ENCODE measurements at places on chromosomes 16 and 17.

DNA sequence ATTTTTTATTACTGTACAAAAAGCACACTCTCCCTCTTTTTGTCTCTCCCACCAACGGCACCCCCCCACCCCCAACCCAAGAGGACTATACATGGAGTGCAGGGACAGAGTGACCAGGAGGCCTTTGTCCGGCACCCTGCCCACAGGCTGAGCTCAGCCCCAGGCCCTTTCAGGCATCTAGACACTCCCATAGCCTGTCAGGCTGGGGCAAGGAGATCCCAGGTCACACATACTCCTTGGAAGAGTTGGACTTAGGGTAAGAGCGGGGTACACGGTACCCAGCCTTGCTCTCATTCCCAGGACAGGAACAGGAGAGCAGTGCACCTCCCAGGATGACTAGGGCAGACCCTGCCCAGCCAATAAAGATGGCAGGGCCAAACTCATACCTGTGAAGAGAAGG, 2.1 kb downstream of the CLDN7 start:
- no peak for DNase-seq

DNA sequence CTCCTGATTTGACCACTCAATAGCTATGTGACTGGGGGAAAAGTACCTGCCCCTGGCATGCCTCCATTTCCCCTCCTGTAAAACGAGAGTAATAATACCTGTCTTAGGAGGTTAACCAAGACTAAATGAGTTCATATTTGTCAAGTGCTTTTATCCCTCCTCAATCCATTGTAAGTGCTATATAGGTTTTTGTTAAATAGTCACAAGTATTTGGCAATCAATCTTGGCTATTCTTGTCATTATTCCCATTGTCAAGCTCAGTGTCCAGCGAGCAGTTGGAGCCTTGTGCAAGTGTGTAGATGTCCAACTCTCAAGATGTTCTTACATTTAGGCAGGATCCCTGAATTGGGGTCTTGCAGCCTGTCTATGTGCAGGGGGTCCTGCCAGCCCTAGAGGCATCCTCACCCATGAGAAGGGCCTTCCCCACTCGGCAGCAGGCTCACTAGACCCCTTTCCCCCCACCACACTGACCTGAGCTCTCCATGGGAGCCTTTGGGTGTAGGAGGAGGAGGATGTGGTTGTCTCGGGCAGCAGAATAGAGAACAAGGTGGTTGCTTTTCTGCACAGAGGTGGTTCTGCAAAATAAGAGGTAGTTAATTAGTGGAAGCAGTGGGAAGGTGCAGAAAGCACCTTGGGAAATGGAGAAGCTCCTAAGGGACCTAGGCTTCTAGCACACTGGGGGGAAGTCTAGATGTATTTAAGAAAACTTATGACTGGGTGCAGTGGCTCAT, 18.0 kb downstream of the PIK3R6 start:
- no peak for DNase-seq

GRCh38 chr16:15041271-15042004, 14.4 kb downstream of the NTAN1 start:
- DNase-seq: no peak

- no peak for DNase-seq
Observed at GRCh38 chr17:44024271-44024663, 9.5 kb upstream of the TMEM101 start.

DNA sequence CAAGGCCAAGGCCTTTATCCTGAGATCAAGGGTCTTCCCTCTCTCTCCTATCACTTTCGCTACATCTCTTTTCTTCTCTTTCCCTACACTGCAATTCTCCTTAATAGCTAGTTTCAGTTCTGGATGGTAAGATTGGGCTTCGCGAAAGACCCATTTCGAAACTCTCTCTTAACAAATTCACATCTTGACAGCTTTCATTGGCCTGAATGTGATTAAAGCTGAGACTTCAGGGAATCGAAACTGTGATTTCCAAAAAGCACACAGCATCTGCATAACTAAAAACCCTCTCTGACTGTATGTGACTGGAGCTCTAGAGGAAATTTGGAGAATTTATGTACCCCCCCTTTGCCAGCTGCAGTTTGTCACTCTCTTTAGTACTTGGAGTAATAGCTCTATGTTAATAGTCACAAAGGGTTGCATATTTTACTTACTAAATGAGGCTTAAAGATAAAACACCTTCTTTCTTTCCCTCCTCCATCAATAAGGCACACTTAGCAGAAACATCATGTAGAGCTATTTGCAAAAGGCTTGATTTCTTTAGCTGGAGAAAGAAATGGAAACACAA, 105.3 kb upstream of the FAM20A start:
- no peak for DNase-seq

- peak; percentile 94 for DNase-seq
Observed at GRCh38 chr17:59220328-59221158, at the start of gene GDPD1. GDPD1 (plus strand) TSS chr17:59220511; CDS start chr17:59220610, 99 bp downstream.

GRCh38 chr16:17467923-17468540, 2.7 kb downstream of the XYLT1 start:
- DNase-seq: no peak

DNA sequence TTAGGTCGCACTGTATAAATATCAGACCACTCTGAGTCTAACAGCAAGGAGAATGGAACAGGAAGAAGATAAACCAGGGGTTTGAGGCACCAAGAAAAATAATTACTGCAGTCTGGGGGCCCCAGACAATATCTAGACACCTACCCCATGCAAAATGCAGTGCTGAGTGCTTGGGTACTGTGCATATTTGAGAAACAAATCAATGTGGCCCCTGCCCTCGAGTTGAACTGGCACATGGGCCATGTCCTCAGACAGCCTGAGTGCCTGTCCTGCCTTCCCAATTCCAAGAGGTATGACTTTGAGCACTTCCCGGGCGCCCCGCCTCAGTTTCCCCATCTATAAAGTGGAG, 6.2 kb upstream of the CIITA start:
- no peak for DNase-seq

DNA sequence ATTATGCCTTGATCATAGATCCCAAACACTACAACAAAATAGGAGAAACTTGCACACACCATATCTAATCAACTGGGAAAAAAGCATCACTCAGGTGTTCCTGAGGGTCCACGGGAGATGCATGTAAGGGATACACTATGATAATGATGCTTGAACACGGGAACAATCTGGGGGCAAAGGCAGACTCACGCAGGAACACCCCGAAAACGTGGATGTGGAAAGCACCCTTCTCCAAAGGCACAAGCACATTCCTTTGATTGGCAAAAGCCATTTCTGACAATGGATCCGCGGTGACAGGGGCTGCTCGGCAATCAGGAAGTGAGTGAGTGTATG, 1.3 kb downstream of the ZNF652 start:
- no peak for DNase-seq

- no peak for DNase-seq
Observed at GRCh38 chr16:19105891-19106624, 7.7 kb upstream of the ITPRIPL2 start.

- no peak for DNase-seq
Observed at GRCh38 chr16:84761448-84762368, 58.1 kb upstream of the CRISPLD2 start.

DNA sequence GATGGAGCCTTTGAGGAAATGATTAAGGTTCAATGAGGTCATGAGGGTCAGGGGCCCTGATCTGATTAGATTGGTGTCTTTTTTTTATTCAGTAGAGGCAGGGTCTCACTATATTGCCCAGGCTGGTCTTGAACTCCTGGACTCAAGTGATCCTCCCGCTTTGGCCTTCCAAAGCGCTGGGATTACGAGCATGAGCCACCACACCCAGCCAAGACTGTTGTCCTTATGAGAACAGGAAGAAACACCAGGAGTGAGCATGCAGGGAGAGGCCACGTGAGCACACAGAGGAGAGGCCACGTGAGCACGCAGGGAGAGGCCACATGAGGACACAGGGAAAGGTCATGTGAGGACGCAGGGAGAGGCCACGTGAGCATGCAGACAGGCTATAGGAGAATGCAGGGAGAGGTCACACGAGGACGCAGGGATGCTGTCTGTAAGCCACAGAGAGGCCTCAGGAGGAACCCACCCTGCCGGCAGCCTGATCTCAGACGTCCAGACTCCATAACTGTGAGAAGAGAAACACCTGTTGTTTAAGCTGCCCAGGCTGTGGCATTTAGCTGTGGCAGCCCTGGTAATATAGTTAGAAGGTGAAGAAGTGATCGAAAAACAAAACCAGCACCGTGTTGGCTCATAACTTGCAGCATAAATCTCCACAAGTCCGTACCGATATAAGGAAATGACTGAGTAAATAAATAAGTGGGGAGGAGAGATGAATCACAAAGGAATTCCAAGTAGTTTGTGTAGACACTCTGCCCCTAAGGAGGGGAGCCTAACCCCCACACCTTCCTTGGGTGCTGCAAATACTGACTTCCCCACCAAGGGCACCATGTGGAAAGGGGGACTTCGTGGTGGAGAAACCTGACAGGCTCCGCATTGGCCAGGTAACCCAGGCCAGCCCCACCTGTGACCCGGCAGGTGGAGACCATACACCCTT, 14.6 kb upstream of the CSNK1D start:
- no peak for DNase-seq

DNA sequence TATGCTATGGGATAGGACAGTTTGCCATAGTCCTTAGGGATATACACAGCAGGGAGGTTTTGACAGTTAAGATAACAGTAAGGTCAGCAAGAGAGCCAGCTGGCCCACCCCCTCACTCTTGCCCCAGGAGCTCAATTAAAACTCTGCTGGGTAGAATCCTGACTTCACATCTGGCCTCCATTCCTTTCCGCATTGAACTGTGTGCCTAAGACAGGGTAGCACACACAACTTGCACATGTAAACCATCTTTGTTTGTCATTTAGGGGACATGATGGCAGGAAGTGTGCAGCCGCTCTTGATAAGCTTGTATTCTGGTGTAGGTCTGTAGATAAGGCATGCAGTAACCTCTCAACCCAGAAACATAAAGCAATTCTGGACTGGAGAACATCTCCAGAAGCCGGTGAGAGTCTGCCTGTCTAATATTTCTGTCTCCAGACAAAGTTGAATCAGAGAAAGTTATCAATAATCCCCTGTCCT, 5.2 kb downstream of the MINK1 start:
- no peak for DNase-seq

GRCh38 chr16:2155977-2156848, 631 bp downstream of the TRAF7 start:
- DNase-seq: no peak

GRCh38 chr17:9859781-9860180, 34.1 kb downstream of the GLP2R start:
- DNase-seq: no peak

DNA sequence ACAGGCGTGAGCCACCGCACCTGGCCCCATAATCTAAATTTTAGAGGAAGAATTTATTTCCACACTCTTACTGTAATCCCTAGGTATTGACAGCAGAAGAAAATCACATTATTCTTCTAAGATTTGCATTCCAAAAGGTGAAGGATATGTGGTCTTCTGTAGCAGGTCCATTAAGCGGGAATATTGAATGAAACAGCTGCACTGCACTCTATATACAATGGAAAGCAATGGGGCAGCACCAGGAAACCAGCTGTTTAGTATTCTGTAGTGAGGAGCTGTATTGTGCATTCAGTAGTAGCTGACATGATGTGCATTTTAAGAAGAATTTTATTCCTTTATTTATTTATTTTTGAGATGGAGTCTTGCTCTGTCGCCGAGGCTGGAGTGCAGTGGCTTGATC, 49.6 kb downstream of the PSMD12 start:
- no peak for DNase-seq

DNA sequence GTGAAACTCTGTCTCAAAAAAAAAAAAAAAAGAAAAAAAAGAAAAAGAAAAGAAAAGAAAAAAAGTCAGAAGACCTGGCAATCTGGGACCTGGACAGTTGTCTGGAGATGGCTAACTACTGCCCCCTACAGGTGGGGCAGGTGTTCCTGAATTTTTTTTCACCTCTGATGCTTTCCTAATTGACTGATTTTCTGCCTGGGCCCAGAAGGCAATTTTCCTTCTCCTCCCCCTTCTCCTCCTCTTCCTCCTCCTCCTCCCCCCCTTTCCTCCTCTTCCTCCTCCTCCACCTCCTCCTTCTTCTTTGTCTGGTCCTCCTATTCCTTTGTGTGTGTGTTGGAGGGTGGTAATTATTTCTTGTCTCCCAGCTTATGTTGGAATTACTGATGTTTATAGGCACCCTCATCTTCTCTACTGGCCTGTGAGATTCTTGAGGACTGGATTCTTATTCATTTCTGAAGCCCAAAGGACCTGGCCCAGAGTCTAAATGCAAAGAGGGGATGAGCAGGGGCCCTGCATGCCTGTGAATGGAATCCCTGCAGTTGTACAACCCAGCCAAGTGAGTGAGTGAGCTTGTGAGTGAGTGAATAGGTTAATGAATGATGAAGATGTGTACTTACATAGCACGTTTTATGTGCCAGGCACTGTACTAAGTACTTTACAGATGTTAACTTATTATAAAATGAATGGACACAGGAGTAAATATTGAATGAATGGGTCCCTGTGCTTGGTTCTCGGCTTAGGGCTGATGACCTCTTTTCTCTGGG, 26.9 kb downstream of the IRX5 start:
- DNase-seq: peak; percentile 28

- DNase-seq: no peak
Observed at GRCh38 chr16:52976539-52977167, 76.0 kb downstream of the CHD9NB start.

GRCh38 chr17:70375406-70375805, 206.1 kb downstream of the KCNJ2 start:
- DNase-seq: no peak

- DNase-seq: no peak
Observed at GRCh38 chr16:57471852-57472664, 9.6 kb downstream of the POLR2C start.

GRCh38 chr16:80100846-80101451, 439.8 kb upstream of the DYNLRB2 start:
- no peak for DNase-seq

DNA sequence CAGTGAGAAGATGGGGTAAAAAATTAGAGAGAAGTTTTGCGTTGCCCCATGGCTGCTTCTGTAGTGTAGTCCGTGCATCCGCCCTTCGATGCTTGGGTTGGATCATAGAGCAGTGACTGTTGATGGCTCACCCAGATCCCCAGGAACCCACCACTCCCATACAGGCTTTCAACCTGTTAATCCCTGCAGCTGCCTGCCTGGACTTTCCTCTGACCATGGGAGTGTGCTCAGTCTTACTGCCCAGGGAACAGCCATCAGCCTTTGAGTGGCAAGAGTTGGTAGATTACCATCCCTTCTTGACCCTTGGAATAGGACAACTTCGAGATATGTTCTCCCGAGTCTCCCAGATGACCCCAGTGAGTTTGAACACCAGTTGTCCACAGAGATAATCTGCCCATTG, 299.5 kb upstream of the HSBP1 start:
- no peak for DNase-seq

GRCh38 chr16:88455610-88456355, 2.7 kb downstream of the ZFPM1 start:
- peak; percentile 70 for DNase-seq

DNA sequence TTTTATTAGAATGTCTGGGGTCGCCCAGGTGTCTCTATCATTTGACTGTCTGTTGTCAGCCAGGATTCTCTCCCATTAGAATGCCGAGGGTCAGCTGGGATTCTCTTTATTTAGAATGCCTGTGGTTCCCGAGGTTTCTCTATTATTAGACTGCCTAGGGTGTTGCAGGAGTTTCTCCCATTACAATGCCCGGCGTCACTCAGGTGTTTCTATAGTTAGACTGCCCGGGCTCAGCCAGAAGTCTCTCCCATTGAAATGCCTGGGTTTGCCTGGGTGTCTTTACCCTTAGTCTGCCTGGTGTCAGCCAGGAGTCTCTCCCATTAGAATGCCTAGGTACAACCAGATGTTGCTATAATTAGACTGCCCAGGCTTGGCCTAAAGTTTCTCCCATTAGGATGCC, 2252.0 kb downstream of the TP53TG3F start:
- DNase-seq: no peak

- no peak for DNase-seq
Observed at GRCh38 chr17:249236-249993, 68.0 kb upstream of the DOC2B start.

GRCh38 chr17:32807577-32807976, 69.3 kb downstream of the MYO1D start:
- DNase-seq: no peak
